Stimulated activated naive B cell treated with anti-CD40 and anti-IgM and Interleukin-4, amounts not matched to agents 10 μg/mL and 1 μg/mL and 100 μg/mL, for 72 hours (primary cell): ENCODE measurements at places on chromosomes 16 and 17.

DNA sequence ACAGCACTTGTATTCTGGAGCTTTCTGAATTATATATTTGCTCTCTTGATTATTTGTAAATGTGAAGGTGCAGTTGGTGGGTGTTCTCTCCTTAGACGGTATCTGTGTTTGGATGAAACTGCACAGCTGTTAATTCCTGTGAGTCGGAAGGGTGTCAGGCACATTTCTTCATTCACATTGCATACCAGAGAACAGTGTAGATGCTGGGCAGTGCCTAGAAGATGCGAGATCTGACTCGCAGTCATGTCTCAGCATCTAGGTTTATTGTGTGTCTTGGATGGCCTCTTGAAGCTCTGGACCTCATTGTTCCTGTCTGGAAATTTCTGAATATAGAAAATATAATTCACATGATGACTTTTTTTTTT lies 61.2 kb downstream of the CLEC16A start:
- no peak for DNase-seq

DNA sequence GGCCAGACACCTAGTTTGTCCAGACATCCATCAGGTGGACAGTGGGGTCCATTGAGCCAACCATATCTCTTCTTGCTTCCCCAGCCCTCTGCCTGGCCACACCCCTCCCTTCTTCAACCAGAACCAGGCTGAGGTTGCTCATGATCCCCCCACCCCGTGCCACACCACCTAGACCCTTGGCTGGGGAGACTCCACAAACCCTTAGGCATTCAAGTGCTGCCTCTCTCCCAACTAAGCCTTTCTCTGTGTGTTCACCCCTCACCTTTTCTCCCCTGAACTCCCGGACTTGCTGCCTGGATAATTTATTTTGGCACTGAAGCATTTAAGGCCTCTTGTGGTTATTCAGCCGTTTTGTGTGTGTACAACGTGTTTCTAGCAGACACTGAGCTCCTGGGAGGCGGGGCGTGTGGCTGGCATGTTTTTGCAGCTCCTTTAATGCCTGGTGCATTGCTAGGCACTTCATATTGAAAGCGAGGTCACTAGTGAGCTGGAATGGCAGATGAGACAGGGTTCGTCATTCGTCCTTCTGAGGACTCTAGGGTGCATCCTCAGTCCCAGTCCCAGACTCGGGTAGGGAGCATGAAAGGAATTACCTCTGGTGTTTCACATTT lies 28.7 kb downstream of the CACNA1G start:
- DNase-seq = no peak

DNA sequence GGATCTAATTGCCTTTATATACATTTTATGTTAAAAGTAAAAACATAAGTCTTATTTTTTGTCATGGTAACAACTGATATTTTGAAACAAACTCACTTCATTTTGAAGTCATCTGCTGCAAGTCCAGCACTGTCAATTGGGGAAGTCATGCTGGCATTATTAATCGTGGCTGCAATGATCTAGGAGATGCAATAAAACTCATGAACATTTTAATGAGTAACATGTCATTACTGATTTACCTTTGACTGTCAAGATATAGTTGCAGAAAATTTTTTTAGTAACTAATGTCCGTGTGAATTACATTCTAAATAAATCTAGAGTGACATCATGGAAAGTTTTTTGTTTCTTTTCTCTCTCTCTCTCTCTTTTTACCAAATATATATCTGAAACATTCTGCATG lies 17.3 kb upstream of the KRT24 start:
- no peak for DNase-seq

GRCh38 chr16:59148056-59148768 lies 414.1 kb upstream of the GOT2 start:
- DNase-seq = no peak

DNA sequence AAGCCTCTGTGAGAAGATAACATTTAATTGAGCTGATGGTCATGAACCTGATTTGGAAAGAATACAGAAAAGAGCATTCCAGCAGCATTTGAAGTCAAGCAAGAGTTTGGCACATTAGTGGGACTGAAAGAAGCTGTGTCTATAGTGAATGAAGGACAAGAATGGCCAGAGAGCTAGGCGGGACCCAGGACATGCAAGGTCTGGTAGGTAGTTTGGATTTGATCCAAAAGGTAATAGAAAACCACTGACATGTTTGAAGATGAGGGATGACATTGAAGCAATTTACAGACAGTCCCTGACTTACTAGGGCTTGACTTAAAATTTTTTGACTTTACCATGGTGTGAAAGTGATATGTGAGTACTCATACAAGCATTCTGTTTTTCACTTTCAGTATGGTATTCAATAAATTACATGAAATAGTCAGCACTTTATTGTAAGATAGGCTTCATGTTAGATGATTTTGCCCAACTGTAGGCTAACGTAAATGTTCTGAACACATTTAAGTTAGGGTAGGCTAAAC lies 7.6 kb downstream of the CYB5B start:
- no peak for DNase-seq

- DNase-seq = no peak
These were observed 39.2 kb downstream of the TMEM11 start for GRCh38 chr17:21174713-21175112.

GRCh38 chr16:75265911-75266701 lies 14.7 kb upstream of the BCAR1 start:
- no peak for DNase-seq

DNA sequence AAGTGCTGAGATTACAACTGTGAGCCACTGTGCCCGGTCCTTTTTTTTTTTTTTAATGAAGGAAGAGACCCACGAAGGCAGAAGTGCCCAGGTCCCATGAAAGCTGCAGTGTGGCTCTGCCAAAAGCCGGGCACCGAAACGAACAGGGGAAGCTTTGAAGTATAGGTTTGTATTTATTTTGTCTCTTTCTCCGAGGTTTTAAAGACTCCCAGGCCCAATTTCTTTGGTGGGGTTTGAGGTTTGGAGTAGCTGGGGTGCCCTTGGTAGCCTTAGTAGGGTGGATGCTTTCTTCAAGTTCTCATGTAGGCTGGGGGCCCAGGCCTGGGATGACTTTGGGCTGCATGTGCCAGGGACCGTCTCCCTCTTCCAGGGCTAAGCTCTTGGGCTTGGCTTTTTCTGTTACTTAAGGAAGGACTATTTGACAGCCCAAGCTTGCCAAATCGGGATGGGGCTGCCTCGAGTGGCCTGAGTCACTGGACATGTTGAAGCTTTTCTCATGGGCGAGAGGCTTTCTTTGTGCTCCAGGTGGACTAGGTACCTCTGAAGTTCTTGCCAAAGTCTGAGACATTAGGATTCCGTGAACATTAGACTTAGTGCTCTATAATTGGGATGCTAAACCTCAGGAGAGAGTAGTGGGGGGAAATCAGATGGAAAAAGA lies 66.3 kb downstream of the WIPI1 start:
- no peak for DNase-seq

DNA sequence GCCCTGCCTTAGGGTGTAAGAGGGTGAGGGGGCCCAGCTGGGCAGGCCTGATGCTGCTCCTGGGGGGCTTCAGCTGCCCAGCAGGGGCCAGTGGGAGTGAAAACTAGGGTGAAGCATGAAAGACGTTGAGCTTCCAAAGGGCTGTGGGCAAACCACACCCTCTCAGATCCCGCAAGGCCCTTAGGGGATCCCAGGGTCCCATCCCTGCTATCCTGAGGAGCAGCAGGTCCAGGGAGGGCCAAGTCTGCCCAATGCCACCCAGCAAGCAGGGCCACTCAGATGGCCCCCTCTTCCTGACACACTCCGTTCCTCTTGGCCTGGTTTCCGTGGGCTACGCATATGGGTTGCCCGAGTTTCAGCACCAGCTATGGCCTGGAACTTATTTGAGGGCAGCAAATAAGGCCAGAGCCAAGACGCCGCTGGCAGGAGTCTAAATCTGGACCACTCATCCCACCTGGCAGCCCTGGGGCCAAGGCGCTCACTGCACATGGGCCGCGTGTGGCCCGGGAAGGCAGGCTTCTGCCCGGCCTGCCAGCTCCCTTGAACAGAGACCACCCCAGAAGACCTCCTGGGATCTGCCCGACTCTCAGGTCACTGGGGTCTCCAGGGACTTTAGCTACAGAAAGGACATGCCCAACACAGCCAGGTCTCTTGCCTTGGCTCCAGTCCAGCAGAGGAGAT lies 4.2 kb downstream of the ATP2A3 start:
- no peak for DNase-seq

DNA sequence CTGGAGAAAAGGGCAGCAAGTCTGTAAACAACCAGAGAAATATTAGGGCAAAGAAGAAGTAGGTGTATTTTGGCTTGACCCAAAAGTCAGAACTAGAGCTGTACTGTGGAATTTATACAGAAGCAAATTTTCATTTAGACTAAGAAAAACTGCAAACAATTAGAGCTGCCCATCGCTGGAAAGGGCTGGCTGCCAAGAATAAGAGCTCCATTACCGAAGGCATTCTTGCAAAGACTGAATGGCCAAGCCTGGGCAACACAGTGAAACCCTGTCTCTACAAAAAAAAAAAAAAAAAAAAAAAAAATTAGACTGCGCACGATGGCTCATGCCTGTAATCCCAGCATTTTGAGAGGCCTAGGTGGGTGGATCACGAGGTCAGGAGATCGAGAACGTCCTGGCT lies 53.9 kb upstream of the TMC5 start:
- no peak for DNase-seq

- peak; percentile 59 for DNase-seq
These were observed 9.2 kb upstream of the CD300A start for GRCh38 chr17:74457146-74457819.

- DNase-seq = no peak
These were observed 558 bp downstream of the B3GNT9 start for GRCh38 chr16:67150047-67150832.

DNA sequence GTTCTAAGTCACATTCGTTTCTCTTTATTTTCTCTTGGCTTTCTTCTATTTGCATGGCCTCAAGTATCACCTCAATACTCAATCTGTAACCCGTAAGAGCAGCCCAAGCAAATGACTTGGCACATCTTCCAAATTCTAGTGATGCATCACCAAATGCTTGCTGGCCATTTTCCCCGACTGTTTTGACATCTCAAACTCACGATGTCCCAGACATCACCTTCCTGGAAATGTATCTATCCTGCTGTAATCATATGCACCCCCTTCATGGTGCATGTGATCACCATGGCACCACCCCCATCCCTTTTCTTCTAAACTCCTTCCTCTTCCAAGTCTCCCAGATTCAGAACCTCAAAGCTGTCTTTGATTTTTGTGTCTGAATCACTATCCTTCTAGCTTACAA lies 24.0 kb upstream of the ABCA5 start:
- DNase-seq = no peak

DNA sequence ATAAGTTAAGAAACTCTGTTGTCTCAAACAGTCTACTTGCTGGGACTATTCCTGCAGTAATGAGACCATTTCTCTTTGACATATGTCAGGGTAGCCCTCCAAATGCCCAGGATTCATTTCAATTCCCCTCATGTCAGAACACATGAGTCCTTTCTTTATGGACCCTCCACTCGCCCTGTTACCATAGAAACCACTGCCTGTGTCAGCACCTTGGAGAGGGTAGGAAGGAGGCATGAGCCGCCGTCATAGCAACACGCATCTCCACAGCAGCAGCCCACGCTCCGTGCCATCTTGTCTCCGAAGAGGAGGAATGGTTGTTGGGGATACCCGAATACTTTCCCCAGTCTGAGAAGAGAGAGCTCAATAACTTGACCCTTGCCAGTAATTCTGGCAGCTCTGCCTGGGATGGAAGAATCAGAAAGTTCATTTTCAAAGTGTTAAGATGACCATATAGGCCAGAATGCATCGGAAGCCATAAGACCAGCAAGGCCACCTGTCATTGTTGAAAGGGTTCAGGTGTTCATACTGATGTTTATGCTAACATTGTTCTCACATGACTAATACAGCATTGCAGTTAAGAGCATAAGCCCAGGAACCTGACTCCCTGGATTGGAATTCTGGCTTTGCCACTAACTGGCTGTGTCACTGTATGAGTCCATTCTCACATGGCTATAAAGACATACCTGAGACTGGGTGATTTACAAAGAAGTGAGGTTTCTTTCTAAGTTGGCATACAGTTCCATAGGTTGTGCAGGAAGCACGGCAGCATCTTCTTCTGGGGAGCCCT lies 141.3 kb downstream of the ABCC12 start:
- DNase-seq = no peak

DNA sequence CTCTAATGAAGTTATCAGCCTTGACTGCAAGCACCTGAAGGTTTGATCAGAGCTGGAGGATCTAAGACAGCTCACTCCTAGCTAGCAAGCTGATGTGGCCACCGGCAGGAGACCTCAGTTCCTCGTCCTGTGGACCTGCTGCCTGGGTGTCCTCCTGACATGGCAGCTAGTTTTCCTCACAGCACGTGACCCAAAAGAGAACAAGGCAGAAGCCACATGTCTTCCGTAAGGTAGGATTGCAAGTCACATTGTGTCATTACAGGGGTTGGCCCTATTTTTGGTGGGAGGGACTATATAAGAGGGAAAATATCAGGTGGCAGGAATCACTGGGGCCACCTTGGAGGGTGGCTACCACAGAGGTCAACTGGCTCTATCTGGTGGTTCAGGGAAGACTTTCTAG lies 18.1 kb upstream of the WWOX start:
- no peak for DNase-seq

DNA sequence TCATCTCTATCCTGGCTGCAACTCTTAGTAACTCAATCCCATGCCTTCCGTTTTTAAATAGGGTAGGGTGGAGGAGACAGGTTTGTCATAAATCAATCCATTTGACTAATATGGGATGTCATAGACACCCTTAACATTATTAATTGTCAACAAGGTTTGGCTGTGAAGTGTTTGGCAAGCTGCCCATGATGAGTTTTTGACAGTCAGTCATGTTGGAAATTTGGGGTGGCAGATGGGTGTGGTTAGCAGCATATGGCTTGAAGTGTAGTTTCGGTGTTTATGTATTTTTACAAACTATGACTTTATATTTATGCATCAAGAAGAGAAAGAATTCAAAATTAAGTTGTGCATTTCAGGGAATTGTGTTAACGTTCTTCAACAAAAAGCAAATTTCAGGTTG lies 221.8 kb upstream of the CDH5 start:
- DNase-seq = no peak

DNA sequence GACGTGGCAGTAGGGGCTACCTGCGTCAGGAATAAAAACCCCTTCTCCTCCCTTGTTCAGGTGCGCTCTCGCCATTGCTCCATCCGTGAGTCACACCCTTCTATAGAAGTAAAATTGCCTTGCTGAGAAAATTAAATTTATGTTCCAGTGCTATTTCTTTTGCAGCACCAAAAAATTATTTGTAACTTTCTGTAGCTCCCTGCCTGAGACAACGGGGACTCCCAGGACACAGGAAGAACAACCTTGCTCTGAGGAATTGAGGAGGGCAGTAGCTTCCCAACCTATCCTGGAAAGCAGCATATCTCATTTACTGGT lies 85.4 kb downstream of the EMP2 start:
- no peak for DNase-seq

DNA sequence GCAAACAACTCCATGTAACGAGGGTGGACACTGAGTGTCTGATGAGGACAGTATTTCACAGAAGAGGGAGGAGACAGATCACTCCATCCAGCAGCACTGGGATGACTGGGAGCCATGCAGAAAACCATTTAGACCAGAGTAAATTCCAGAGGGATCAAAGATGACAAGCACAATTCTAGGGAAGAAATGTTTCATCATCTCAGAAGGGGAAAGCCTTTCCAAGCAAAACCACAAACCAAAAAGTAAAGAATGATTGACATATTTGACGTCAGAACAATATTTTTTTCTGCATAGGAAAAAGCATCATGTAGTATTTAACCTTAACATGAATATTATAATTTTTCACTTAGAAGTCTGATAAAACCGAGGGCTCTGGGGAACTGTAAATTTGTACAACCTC lies 4.8 kb downstream of the DNASE1 start:
- no peak for DNase-seq
